ENCODE measurements at places on chromosomes 6 and 20.
A peak's percentile ranks its signal among the peaks of the same experiment; 100 is the strongest.

DNA sequence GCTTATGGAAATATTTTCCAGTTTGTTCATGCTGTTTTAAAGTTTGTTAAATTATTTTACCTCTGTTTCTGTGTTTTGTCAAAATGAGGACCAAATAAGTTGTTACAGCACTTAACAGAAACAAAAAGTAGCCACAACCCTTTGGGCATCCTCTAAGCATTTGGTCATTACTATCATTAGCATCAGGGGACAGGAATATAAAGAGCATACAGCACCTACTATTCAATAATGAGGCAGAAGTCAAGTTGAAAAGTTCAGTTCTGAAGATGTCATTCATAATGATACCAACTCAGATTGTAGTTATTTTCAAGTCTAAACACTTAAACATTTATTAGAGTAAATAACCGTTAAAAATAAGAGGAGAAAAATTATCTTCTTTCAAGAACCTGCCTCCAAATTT, 862.3 kb upstream of the FLRT3 start:
- DNase-seq, result no peak

- no peak for DNase-seq
Observed at GRCh38 chr6:156809034-156809433, 31.9 kb downstream of the ARID1B start.

- no peak for DNase-seq
Observed at GRCh38 chr6:91449539-91449938, 862.7 kb upstream of the MAP3K7 start.

- no peak for DNase-seq
Observed at GRCh38 chr6:94683409-94683808, 893.9 kb upstream of the MANEA start.

DNA sequence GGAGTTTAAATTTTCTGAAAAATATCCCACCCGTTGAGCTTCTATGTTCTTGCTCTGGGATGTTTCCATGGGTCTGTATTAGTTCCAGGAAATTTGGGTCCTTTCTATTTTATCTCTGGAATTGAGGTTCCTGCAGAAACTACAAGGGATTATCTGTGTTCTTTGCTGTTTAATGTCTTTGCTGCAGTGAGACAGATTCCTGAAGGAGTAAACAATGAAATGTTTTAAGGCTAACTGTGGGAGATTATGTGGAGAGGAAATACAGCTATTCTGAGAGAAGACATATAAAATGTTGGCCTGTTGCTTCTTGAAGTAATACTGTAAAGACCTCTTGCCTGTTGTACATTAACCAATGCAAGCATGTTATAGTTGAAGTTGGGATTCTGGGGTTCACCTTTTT, 43.5 kb downstream of the SAMD5 start:
- no peak for DNase-seq

- DNase-seq, result no peak
Observed at GRCh38 chr6:43124481-43124880, 46.6 kb upstream of the SRF start.

DNA sequence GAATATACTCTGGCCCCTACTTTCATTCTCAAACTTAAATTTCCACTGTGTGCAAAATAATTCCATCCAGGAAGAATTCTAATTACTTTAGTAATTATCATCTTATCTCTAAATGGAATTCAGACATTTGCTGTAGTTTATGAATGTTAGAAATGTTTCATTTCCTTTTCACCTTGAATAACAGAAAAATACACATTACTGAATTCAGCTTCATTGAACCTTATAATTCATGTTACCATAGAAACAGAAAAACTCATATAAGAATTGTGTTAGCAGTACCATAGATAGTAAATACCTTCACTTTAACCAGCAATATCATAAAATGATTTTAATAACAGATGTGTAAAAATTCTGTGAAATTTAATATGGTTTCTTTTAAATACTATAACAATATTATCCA, 514.9 kb downstream of the CDKAL1 start:
- no peak for DNase-seq

DNA sequence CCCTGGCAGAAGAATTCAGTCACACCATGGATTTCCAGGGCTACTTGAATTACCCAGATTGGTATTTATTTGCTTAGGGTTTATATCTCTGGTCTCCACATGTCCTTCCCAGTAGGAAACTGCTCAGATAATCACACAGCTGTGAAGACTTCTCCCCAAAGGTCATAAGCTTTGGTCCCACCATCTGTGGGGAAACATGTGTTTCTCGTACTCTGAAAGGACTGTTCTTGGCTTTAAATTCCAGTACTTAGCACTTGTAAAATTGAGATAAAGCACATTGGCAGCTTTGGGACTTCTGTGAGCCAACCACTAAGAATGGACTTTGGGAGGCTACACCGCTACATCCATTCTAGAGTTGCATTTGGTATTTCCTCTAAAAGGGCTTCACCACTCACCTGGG, 205.3 kb upstream of the FOXA2 start:
- DNase-seq, result no peak

GRCh38 chr6:21588481-21589351, 4.8 kb upstream of the SOX4 start:
- peak; percentile 78 for DNase-seq

GRCh38 chr6:158174514-158174913, 6.4 kb downstream of the GTF2H5 start:
- DNase-seq, result no peak

GRCh38 chr20:59231124-59231804, 67.6 kb downstream of the ZNF831 start:
- DNase-seq, result no peak

GRCh38 chr6:25754535-25754934, at the start of gene SLC17A4:
TSS of gene SLC17A4 (plus strand) at chr6:25754742. CDS start at chr6:25761963, 7,221 bp downstream.
- DNase-seq, result no peak

GRCh38 chr6:26053992-26054780, 33.0 kb upstream of the HFE start:
- no peak for DNase-seq

DNA sequence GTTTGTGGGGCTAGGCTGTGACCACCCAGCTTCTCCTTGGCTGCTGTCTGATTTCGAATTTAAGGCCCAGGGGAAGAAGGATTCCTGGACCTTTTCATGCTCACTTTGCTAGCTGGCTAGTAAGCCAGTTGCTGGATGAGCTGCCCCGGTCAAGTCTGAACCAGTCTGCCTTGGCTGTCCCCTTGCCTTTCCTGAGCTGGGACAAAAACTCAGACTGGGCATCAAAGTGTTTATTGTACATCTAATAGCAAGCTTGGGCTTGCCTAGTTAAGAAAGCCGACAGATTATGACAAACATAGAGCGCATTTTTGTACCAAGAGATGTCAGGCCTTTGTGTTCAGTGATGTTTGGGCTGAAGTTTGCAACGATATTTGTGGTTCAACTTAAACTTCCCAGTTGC, 750 bp upstream of the PAK5 start:
- no peak for DNase-seq

- DNase-seq, result peak; percentile 14
Observed at GRCh38 chr20:22285555-22285954, 298.8 kb downstream of the FOXA2 start.

GRCh38 chr20:44074252-44075151, 112.5 kb downstream of the JPH2 start:
- DNase-seq, result no peak

GRCh38 chr6:144216668-144217218, 66.4 kb downstream of the STX11 start:
- DNase-seq, result peak; percentile 82

- DNase-seq, result peak; percentile 59
Observed at GRCh38 chr20:37336369-37337207, 9.4 kb upstream of the SRC start.

GRCh38 chr6:154555073-154555677, 44.7 kb upstream of the CNKSR3 start:
- DNase-seq, result no peak

All from GM23338 (cell line).